ENCODE measurements at places on chromosomes 5 and 9.

DNA sequence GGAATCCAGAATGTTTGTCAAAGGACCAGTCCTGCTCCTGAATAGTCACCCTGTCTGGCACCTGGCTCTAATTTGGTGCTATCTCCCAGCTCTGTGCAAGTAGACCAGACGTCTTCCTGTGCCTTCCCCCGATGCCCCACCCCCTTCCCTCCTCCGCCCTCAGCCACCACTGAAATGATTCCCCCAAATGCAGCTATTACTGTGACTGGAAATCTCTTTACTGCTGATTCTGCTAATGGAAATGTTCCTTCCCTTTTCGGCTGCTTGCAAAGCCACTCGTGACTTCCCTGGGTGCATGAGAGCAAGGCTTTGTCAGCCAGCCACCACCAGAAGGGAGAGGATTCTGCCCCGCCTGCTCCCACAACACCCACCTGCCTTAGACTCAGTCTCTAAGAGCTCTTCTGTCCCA is 11.4 kb downstream of the ASTN2 start:
- no peak for DNase-seq

DNA sequence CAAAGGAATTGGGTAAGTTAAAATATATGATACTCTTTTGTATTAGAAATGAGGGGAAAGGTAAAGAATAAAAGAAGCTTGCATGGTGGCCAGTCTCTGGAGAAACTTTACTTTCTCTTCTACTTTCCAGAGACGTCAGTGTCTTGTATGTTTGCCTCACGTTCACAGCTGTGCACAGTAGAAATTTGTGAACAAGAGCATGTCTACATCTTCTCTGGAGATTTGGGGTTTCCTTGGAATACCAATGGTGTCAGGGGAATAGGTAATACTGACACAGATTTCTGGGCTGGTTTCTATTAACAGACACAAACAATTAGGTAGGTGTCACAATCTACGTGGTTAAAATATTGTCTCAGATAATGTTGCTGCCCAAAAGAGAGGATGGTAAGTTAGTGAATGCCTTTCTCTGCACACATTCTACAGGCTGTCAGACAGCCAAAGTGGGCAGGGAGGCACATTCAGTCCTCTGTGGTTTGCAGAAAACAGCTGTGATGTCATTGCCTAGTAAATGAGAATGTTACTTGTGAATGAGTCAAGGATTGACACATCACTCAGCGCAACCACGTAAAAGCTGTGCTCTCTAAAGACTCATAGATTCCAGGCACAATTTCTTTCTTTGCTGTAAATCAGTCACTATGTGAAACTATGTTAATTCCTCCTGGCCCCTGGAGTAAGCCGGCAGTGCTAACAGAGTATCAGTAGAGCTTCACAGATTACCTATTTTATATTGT is 397.1 kb downstream of the MAN2A1 start:
- DNase-seq: peak; percentile 54

DNA sequence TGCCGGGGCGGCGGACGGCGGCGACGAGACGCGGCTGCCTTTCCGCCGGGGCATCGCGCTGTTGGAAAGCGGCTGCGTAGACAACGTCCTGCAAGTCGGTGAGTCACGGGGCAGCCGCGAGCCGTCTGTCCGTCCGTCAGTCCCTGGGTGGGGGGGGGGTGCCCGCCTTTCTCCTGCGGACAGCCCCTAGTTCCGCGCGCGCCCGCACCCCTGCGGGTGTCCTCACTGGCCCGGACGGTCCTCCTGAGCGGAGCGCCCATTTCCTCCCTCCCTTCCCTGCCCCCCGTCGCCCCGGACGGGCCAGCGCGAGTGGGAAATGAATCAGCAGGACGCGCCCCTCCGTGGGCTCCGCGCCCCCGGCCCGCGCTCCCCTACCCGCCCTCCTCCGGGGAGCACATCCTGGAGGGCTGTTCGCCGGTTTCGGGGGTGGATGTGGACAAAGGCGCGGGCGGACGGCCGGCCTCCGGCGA is 828 bp downstream of the ZSWIM6 start:
- DNase-seq: peak; percentile 10

GRCh38 chr9:72151104-72151503 is 1.9 kb downstream of the GDA start:
- DNase-seq: no peak

- DNase-seq: no peak
Observed at GRCh38 chr5:175897285-175897684, 25.9 kb downstream of the CPLX2 start.

DNA sequence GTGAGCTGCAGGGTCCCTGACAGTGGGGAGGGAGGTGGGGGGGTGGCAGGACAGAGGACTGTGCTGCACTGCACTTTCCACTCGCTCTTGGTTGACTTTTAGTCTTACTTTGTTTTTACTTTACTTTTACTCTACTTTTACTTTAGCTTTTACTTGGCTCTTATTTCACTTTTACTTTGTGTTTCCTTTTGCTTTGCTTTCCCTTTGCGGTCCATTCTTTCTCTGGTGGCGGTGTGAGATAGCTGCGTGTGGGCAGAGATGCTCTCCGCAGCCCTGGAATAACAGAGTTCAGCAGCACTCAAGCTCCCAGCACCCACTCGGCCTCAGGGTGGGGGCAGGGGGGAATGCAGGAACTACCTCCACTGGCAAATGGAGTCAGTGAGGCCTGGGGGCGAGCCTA is 4.7 kb downstream of the AK8 start:
- no peak for DNase-seq

GRCh38 chr9:114248299-114248707 is 74.6 kb upstream of the ORM1 start:
- no peak for DNase-seq

- no peak for DNase-seq
Observed at GRCh38 chr9:90985631-90986030, 184.0 kb downstream of the SYK start.

GRCh38 chr5:108884736-108885135 is 137.0 kb downstream of the FER start:
- DNase-seq: no peak

DNA sequence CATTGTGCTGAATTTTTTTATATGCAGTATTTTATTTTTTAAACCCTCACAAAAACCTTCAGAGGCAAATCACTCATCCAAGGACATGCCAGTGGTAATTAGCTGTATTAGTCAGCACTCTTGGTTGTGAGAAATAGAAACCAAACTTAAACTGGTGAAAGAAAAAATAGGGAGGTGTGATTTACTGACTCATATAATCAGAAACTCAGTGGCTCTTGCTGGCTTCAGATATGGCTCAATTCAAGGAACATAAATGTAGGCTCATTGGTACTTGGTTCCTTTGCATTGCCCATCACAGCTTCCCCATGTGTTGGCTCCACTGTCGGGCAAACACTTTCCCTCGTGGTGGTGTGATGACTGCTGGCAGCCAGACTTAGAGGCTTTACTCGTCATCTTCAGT is 497.2 kb downstream of the MAT2B start:
- no peak for DNase-seq

DNA sequence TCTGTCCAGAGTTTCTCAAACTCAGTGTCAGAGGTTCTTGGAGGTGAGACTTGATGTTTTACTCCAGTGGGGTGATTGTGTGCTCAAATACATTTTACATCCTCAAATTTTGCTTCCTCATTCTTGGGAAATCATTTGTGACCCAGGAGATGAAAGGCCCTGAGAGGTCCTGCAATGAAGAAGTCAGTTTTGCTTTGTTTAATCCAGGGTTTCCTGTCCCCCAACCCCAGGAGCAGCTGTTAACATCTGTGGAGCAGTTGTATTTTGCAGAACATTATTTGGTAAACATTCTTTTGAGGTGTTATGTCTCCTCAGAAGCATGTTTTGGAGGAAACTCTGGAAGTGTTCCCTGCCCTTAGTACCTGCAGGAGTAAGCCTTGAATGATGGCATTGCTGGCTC is 59.8 kb downstream of the DAB2IP start:
- no peak for DNase-seq

GRCh38 chr9:111812337-111812736 is 17.6 kb upstream of the SHOC1 start:
- no peak for DNase-seq

DNA sequence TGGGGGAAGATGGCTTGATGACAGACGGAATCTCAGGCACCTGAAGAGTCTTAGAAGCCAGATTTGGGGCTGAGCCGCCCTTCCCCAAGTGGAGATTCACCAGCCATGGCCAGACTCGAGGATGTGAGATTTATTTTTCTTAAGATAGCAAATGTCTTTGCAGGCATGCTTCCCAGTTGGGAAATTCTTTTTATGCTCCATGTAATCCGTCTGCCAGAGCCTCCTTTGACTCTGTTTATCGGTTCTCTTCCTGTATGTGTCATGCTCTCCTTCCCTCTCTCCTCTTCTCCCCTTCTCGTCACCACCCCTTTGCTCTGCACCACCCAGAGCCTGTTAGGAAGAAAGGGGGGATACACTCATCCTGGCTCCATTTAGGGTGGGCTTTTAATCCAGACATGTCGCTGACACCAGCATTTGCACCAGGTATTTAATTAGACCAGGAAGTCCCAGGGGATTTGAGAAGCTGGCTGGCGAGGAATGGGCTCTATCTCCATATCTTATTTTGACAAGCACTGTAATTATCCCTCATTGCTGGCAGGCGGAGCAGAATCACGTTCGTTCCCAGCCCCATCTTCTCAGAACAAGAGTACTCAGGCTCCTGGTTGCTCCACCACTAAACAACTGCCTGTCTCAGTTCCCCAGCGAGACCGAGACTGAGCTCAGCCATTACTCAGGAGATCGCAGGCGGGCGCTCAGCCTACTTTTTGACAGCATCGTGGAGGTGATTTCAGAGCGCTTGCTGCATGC is 50.9 kb downstream of the KCNIP1 start:
- DNase-seq: no peak

DNA sequence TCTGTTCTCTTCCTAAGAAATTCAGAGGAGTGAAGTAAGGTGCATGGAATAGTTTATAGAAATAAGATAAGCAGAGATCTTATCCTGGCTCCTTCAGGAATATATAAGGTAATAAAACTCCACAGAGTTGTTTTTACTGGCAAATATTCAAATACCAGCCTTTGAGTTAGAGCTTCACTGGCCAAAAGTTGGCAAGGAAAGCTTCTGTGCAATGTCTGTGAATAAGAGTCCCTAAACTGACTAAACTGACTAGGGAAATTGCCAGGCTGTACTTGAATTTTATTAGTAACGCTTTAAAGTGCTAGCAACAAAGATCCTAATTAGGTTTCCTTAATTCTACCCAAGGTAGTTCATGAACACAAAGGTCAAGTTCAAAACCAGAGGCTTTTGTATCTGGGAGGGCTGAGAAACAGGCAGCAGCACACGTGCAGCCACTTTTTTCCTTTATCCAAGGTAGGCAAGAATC is 131.1 kb upstream of the MPDZ start:
- DNase-seq: no peak

GRCh38 chr5:58827463-58827862 is 244.6 kb downstream of the RAB3C start:
- no peak for DNase-seq

DNA sequence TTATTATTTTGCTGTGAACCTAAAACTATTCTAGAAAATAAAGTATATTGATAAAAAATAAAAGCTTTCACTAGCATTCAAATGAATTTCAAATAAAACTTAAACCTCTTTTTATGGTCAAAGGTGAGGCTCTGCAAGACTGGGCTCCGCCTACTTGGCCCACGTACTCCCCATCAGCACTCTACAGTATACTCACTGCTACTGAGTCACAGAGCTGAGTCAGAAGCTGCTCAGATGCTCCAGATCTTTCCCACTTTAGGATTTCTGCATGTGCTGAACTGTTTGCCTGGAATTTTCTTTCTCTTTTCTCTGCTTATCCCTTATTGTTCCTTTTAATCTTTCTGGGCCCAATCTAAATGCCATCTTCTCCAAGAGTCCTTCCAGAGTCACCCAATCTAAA is 331.9 kb upstream of the CCNG1 start:
- no peak for DNase-seq

DNA sequence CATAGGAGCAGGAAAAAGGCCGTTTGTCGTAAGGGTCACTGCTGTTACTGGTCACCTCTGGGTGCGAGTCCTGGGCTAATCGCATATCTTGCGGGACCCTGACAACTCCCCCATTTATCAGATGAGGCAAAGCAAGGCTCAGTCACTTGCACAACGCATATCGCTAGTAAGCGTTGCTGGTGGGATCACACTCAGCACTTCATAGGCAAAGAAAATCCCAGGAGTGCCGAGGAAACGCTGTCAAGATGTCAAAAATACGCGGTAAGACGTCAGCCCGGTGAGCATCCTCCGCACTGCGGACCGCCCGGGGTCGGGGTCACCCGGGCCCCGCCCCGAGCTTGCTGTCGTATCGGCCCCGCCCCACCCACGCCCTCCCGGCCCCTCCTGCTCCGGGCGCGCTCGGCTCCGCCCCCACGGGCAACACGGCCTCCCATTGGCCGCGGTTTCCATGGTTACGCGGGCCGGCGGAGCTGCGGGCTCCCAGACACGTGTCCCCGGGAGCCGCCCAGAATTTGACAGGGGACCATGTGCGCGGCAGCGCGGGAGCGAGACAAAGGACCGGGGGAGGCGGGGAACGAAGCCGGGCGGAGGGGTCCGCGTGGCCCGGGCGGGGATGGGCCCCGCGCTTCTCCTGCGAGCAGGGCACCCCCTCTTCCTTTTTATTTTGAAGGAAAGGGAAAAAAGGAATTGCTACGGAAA is 80.2 kb upstream of the IER5L start:
- peak; percentile 91 for DNase-seq

DNA sequence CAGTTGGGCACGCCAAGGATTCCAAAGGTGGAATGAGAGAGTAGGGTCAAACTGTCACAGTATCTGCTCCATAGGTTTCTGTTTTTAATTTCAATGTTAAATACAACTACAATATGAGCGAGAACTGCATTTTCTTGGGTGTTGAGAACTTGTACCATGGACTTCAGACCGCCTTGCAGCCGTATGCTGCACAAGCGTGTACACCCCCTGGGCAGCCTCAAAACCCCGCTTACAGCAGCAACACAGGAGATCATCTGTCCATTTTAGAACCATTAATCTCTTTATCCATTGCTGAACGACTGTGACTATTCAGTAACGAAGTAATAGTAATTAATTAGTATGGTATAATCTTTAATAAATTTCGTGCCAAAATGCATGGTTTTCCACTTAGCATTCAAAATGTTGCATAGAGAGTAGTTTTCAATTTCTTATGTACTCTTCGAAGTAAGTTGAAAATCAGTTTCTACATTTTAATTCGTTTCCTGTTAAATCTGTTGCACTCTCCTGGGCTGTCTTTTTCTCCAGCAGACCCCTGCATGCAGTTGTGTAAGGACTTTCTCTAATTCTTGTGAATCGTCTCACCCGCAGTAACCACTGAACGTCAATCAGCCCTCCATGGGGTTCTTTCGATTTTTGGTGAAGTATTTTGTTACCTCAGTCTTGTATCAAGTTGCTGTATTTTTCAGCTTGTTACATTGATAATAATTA is 42.0 kb upstream of the GARNL3 start:
- DNase-seq: no peak

DNA sequence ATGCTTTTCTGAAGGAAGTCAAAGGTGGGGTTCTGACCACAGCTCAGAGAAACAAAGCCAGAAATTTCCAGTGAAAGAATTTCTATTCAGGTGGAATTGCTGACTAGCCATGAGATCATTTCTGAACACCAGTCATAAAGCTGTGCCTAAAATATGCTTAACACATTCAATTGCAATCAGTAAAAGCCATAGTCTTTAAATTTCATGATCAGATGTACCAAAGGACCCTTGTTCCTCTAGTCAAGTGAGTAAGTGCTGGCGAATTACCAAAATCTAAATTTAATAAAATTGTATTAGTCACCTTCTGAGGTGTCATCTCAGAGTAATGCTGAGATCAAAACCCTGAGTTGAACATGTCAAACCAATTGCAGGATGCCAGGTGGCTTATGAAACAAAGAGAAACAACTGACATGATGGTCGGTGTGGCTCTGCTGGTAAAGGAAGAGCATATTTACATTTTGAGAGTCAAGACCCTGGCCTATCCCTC is 334.2 kb upstream of the CCNH start:
- DNase-seq: no peak

All from stimulated activated CD8-positive, alpha-beta memory T cell treated with anti-CD3 and anti-CD28 coated beads, Interleukin-15, amount 100 ng/mL, for 48 hours (primary cell).